ENCODE measurements at places on chromosomes 5 and 9.

DNA sequence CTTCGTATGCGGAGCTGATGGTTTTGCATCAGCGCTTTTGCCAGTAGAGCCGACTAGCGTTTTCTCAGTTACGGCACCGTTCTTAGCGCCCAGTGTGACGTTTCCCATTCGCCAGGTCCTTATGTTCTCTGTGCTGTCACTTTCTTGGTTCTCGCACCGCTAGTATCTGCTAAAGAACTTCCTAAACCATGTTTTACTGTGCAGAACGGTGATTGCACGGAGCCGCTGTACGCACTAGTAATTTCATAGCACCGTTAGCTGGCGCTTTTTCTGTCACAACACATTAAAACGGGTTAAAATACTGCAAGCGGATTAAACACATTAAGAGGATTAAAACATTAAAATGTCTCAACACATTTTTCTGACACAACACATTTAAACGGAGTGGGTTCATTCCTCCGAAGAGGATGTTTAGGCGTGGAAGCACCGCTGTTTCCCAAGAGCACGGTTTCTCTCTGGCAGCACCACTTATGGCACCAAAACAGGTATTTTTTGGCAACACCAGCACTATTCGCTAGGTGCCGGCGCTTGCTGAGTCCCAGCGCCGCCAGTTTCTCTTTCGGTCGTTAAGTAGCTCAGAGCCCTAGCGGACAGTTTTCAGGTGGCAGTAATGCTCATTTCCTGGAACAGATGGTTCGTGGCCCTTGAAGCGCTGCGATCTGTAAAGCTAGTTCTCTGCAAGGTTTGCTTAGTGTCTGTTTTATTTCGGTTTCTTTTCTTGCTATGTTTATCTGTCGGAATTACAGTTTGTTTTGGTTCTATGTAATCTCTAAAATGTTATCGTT, 20.3 kb downstream of the ANXA2R start:
- peak; percentile 88 for DNase-seq

- peak; percentile 52 for DNase-seq
These were observed at the start of gene ELOVL7 for GRCh38 chr5:60843936-60844905. Gene ELOVL7 (minus strand): TSS chr5:60844269. CDS start chr5:60787397, 56,872 bp downstream.

GRCh38 chr5:142547445-142548380, 138.2 kb downstream of the FGF1 start:
- DNase-seq, result no peak

- DNase-seq, result no peak
These were observed 87.8 kb upstream of the SLC27A6 start for GRCh38 chr5:128877476-128877875.

DNA sequence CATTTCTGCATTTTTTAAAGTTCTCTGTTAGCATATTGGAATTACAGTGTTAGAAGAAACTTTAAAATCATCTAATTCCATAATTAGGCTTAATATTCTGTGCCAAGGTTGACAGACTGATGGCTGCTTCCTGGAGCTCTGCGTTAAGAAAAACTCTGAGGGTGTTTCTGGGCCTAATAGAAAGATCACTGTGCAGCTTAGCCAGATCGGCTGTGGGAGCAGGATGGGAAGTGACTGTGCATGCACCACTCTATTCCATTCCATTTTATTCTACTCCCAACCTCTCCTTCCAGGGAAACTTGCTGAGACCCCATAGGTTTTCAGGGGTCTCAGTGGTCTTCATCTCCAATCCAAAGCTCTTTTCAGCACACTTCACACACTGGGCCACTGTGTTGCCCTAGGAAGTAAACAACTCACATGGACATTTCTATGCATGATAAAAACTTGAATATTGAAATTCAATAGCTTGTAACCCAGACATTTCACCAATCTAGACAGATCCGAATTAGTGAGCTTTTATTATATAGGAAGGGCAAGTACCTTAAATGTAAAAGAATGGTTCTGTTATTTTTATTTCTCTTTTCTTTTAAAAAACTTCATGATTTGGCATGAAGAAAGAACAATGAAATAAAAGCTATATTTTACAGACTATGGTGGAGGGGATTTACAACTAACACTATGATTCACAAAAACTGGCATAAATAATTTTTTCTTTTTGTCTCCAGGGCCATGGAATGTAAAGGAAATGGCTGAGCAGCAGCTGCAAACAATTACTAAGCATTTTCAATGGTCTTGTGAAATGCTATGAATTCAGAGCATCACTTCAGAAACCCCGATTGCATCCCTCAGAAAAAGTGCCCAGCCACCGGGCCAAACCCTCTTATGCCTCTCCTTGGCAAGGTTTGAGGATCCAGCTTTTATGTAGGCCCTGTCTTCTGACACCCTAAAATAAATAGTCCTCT, 51.4 kb upstream of the DAB2 start:
- DNase-seq, result peak; percentile 78

DNA sequence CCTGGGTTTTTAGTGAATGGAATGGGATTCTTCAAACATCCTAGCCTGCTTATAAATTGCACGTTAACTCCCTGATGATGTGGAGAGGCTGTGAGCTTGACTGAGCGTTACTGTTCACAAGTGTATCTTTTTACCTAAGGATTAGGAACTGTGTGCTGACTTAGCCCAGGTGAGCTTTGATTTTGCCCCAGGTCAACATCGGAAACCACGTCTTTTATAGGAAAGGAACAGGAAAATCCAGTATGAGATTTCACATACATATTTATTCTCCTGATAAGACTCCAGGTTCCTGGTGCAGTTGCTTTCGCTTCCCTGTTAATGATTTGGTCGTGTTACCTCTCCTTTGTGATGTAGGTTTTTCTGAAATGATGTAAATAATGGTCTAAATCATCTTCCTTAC, 103.2 kb upstream of the BASP1 start:
- DNase-seq, result no peak
